ENCODE measurements at places on chromosomes 6 and 20.

GRCh38 chr6:73045609-73046008, 179.7 kb downstream of the KHDC1L start:
- no peak for DNase-seq

DNA sequence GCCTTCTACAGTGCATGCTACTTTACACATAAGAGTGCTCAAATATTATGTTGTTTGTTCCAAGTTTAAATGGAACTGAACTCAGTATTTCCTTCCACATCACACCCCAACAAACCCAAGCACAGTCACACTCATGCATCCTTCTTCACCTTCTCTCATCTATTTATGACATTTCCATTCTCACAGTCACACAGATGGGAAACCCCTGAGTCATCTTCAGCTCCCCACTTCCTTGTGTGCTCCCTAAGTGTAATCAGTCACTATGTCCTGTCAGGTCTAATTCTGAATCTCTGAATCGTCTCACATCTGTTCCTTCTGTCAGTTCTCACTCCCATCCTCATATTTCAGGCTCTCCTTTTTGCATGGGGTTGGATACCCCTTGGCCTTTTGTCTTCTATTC, 96.0 kb downstream of the RIMS1 start:
- no peak for DNase-seq

DNA sequence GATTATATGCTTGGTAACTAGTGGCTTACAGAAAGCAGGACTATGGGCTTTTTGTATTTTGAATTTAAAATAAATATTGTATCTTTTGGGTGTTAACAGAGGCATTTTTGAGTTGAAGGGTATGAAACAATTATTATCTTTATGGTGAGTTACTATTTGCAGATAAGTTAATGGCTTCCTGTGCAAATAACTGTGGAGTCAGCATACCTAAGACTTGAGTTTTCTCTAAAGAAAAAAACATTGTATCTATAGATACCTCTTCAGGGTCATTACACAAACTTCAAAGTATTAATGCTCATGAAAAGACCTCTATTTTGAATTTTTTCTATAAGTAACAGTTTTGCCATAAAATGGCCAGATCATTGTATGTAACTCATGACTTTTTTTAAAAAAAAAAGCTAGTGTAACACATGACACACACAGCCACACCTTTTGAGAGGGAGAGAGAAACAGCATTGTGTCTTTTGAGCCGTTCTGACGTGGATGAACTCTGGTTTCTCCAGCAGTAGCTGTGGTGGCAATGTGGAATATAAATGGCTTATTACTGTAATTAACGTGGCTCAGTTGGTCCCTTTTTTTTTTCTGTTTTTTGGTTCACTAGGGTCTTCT, 36.3 kb downstream of the PLEKHG1 start:
- no peak for DNase-seq

DNA sequence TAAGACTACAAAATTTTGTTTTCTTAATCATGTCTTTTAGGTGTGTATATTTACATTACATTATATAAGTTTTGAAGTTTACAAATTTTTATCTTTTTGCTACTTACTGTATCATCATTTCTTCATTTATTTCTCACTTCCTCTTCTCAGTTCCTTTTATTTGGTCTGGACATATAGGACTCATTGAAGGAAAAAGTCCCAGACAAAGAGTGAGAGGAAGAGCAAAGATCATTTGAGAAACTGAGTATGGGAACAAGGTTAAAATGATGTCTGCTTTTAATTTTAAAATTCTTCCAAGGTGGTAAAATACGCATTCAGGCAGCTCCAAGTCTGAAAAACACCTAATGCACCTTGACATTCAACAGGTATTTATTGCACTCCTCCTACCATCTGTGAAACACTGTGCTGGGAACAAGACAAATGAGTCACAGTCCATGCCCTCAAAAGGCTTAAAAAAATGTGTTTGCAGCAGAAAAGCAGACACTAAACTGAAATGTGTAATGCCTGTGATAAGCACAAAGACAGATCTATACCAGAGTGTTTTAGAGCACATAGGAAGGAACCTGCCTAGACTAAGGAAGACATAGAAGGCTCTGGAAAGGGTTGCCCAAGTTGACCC, 63.2 kb downstream of the PKIB start:
- no peak for DNase-seq

GRCh38 chr6:54700158-54700557, 146.4 kb upstream of the FAM83B start:
- DNase-seq, result no peak

DNA sequence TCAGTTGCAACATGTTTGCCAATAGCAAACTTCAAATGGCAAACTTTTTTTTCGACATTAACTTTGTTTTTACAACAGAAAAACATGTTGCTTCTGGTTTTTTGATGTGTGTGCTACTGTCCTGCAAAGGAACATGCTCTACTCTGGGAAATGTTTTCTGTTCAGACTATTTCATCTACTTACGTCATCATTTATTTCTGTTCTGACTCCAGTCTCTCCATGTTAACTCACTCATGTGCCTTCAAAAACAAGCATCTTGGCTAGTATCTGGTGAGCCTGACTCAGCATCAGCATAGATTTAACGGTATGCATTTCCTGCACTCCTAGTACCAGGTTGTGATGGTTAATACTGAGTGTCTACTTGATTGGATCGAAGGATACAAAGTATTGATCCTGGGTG, 36.1 kb upstream of the MAP7 start:
- DNase-seq, result no peak

DNA sequence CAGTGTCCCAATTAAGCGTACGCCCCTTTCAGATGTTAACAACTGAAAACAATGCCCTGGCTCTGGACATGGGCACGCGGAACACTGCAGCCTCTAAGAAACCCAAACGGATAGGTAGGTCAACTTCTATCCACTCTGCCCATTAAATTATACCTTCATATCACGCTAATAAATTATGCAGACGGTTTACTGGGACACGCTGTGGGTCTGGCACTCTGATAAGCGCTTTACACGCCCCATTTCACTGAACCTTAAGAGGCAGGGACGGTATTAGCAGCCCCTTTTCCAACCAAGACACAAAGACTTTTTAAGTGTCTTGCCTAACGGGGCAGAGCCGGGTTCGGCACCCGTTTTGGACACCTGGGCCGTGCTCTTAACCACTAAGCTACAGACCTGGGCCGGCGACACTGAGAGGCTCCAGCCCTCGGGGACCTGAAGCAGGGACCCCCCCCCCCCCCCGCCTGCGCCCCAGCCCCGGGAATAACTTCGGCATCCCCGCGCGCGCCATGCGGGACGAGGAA, 744 bp downstream of the STAU1 start:
- no peak for DNase-seq

DNA sequence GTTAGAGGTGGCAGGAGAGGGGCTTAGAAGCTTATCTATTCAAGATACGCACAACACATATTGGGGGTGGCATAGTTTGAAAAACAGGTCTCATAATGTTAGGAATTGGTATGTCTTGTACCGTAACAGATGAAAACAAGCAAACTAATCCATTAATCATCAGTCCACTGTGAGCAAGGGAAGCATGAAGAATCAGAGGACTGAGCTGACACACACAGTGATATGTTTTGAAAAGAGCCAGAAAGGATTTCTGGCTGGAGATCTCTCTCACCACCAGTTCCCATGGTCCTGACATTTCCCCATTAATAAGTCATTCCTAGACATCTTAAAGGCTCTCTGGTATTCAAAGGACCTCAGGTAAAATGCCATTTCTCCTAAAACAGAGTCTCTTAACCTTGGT, 158.8 kb upstream of the PHACTR1 start:
- no peak for DNase-seq

DNA sequence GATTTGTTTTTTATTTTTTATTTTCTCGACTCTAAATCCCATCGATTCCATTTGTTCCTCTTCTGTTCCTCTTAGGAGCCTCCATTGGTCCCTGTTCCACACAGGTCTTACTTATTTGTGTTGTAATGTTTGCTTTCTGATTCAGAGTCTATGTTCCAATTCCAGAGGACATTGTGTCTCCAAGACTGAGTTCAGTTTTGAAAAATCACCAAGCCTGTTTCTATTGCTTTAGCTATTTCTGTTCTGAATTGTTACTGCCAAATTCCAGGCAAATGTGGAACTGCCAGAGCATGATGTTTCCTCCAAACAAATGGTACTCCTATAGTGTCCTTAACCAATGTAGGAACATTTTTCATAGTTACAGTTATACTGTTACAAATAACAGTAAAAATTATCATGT, 270.9 kb upstream of the SPTLC3 start:
- no peak for DNase-seq

GRCh38 chr20:9498322-9498721, 16.1 kb upstream of the LAMP5 start:
- no peak for DNase-seq

GRCh38 chr6:135181333-135182070, 394 bp downstream of the MYB start:
- DNase-seq, result peak; percentile 18

- DNase-seq, result no peak
Measured at GRCh38 chr6:139538366-139538765, 163.9 kb upstream of the CITED2 start.

DNA sequence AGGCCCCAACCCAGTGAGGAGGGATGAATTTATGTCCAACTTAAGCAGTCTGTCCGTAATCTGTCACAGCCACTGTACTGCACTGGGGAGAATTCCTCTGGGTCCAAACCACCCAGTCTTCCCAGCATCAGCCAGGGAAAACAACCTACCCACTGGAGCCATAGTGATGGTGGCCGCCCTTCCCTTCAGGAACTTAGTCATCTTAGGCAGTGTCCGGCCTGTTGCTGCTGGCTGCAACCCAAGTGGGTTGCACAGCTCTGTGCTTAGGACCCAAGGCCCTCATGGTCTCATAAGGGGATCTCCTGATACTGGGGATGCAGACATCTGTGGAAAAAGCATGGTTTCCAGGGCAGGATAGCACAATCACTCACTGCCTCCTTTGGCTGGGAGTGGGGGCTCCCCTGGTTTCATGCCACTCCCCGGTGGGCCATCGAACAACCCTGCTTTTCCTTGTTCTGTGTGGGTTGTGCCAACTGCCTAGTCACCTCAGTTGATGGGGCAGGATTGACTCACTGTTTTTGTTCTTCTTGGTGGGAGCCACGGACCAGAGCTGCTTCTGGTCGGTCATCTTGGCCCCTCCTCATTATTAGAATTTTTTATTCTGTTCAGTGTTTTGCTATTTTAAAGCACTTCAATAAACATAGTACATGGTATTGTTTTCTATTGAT, 591.9 kb downstream of the DOK5 start:
- DNase-seq, result no peak

DNA sequence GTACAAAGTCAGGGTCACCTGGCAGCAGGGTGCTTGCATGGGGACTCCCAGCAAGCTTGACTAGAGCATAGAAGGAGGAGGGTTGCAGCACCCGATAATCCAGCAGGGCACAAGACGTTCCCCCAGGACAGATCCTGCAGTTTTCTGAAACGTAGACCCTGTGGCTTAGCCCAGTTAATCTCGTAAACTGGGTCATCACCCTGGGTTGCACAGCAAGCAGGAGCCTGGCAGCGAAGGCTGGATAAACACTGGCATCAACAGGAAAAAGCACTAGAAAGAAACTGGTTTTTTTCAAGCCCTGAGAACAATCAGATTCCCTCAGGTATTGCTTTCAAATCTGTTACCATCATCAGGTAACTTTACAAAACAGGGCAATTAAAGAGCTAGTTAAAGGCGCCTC, 92.6 kb downstream of the PDE7B start:
- no peak for DNase-seq

DNA sequence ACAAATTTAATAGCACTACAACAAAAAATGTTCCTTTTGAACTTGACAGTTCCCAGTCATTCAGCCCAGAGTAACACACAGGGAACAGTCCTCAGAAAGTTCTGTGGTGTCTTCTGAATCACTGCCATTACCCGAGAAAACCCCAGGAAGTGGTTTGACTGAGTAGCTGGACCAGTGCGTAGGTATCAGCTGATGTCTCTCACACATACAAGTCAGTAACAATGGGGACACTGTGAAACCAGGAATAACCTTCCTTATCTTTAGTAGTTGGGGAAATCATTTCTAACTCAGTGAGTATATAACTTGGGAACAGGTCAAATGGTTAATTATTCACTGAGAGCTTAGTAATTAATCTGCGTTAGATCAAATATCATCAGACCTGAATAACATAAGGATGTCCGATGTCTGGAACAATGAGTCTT, 73.1 kb downstream of the HIVEP2 start:
- peak; percentile 33 for DNase-seq

GRCh38 chr6:54188846-54189245, 77.6 kb downstream of the MLIP start:
- DNase-seq, result no peak

GRCh38 chr6:23420659-23421350, 705.2 kb upstream of the NRSN1 start:
- DNase-seq, result no peak

GRCh38 chr6:145836170-145836569, 21.6 kb upstream of the FBXO30 start:
- DNase-seq, result no peak

- no peak for DNase-seq
Measured at GRCh38 chr6:39553860-39554802, 171.1 kb downstream of the KIF6 start.

DNA sequence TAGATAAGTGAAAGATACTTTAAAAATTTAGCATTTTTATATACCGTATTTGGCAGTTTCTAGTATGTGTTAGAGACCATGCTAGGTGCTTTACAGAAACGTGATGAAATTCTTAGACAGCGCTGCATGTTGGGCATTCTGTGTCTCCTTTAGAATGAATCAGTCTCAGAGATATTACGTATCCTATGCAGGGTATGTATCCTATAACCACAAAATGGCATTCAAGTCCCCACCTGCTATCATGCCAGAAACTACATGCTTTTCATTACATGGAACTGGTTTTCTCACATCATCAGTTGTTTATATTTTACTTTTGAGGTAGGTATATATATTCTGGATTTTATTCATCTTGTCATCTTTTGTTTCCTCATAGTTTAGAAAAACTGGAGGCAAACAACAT, 42.3 kb downstream of the PEX7 start:
- no peak for DNase-seq

DNA sequence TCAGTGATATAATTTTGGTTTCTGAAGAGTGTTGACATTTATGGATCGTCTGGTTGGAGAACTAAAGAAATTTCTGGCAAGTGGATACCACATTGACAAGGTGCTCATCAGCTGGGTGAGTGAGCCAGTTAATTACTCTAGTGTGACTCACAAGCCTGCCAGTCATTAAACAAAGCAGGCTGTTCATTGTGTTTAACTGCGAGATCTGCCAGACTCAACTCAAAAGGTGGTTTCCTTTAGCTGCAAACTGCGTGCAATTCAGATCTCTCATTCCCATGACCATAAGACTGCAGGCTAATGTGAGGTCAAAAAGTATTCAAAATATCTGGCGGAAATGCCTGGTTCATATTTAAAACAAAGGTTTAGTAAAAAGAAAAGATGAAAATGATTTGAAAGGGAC, 32.5 kb upstream of the IYD start:
- no peak for DNase-seq

All from activated naive CD4-positive, alpha-beta T cell treated with anti-CD3 and anti-CD28 coated beads, Interleukin-2, amount 50 U/mL, for 16 hours (primary cell).